ENCODE measurements at places on chromosomes 1 and 21. TPM values are rescaled to one million over a fixed set of nuclear protein-coding genes. Genes with fewer than 3 reads are reported as not detected.

Gene FNDC10
- 1.4 TPM for total RNA-seq

Gene UTS2
- total RNA-seq: 5.5 TPM

Gene APH1A
- total RNA-seq: 134 TPM

Gene SIM2
- total RNA-seq: not detected

Gene CASQ2
- total RNA-seq: not detected

Gene GJC2
- 0.61 TPM for total RNA-seq

Gene IFT25
- 48.1 TPM for total RNA-seq

Gene ANGPTL7
- total RNA-seq: not detected

Gene PIP5K1A
- 78.4 TPM for total RNA-seq

Gene S100A10
- total RNA-seq: 40.4 TPM

Gene ECM1
- total RNA-seq: 1.9 TPM

Gene PLA2G5
- total RNA-seq: not detected

Gene KCND3
- total RNA-seq: not detected

Gene TBX15
- 0.15 TPM for total RNA-seq

Gene AADACL3
- not detected for total RNA-seq

Gene CASQ1
- total RNA-seq: not detected

Gene NR1I3
- total RNA-seq: not detected

Gene NTMT2
- total RNA-seq: not detected

Gene ETV3L
- not detected for total RNA-seq

Gene DCST1
- not detected for total RNA-seq

Gene FAM167B
- total RNA-seq: 4.1 TPM

Gene AVPR1B
- total RNA-seq: not detected

Gene PARS2
- total RNA-seq: 4.5 TPM

Gene RPE65
- total RNA-seq: not detected

Gene CITED4
- 3.2 TPM for total RNA-seq

Gene KIAA0040
- total RNA-seq: 93.6 TPM

Data from B cell (primary cell).